ENCODE measurements at places on chromosomes 2 and 18.
A peak's percentile ranks its signal among the peaks of the same experiment; 100 is the strongest.

DNA sequence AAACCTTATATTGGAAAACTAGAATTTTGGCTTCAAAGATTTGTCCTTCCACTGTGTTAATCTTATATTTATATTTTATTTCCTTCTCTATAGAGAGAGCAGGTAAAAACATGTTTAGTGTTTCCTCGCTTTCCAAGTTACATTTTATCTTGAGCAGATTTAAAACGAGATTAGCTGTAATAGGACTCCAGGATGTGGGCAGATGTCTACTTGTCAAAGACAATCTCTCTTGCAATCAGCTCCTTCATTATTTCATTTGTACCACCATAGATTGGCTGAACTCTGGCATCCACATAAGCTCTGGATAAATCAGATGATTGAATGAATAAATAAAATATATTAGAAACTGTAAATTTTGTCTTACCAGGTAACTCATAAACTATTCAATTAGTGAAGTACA, 17.5 kb upstream of the KANSL1L start:
- no peak overlapping the region for H3K4me3 ChIP-seq
- peaks cover 9% of the 10 kb centered on the region for H3K4me1 ChIP-seq
- H3K27ac ChIP-seq: no peak overlapping the region
- no peaks in the 10 kb centered on the region for H3K27me3 ChIP-seq
- H3K36me3 ChIP-seq: no peaks in the 10 kb centered on the region

- no peaks in the 10 kb centered on the region for H3K27me3 ChIP-seq
- no peak overlapping the region for H3K4me3 ChIP-seq
- H3K36me3 ChIP-seq: no peaks in the 10 kb centered on the region
- no peak overlapping the region for H3K27ac ChIP-seq
- DNase-seq: no peak
These were observed 1131.7 kb upstream of the LRRTM1 start for GRCh38 chr2:81436256-81436655.

DNA sequence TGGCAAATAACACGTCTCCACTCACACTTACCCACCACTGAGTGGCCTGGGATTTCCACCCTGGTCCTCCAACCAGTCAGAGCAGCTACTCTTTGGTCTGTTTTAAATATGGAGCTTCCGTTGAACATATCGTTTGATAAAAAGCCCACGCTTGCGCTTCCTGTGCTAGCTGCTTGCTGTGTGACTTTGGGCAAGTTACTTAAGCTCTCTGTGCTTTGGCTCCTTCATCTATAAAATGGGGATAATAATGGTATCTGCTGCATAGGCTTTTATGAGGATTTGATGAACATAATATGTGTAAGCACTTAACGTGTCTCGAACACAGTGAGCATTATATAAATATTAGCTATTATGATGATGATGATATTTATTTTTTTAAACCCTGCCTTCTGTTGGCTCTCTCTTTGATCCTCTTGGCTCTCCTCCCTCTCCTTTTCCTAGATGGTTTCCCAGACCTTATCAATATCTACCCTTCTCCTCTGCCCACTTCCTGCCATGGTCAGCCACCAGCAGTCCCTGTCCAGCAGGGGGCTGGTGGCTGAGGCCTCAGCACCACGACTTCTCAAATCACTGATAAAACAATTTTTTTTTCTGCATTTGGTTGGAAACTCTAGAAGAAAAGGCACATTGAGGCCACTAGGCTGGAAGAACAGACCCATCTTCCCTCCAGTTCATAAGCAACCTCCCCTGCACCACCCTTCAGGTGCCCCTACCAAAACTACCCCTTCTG, 191.9 kb downstream of the LOXHD1 start:
- no peak for DNase-seq
- no peak overlapping the region for H3K27ac ChIP-seq
- peaks cover 81% of the 10 kb centered on the region for H3K4me1 ChIP-seq
- H3K27me3 ChIP-seq: no peaks in the 10 kb centered on the region
- no peaks in the 10 kb centered on the region for H3K36me3 ChIP-seq

- no peak overlapping the region for H3K27ac ChIP-seq
- peaks cover 24% of the 10 kb centered on the region for H3K4me1 ChIP-seq
- H3K36me3 ChIP-seq: no peaks in the 10 kb centered on the region
- DNase-seq: no peak
- no peaks in the 10 kb centered on the region for H3K27me3 ChIP-seq
These were observed 48.3 kb downstream of the LAMA3 start for GRCh38 chr18:23737578-23737977.

- H3K27me3 ChIP-seq: peaks cover 100% of the 10 kb centered on the region
- peak overlapping the region; percentile 46 for H3K4me3 ChIP-seq
- no peaks in the 10 kb centered on the region for H3K36me3 ChIP-seq
- no peak for DNase-seq
- peaks cover 25% of the 10 kb centered on the region for H3K4me1 ChIP-seq
These were observed 2.3 kb downstream of the WNT10A start for GRCh38 chr2:218882866-218883366.

DNA sequence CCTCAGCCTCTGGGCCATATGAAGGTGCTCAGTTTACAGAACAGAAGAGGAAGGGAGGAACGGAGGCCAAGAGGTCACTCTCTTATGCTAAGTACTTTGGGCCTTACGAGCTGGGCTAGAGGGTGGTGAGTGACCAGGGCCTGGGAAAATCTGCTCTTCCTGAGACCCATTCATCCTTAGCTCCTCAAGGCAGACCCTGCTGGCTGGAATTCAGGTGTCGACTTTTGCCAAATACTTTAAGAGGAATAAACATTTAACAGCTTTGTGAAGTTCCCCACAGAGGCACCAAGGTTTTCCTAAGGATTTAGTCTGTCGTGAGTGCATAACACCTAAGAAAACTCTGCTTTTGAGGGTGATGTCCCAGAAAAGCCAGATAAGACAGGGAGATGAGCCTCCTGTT, 129.7 kb upstream of the SIX2 start:
- DNase-seq: peak; percentile 14
- no peaks in the 10 kb centered on the region for H3K27me3 ChIP-seq
- H3K4me3 ChIP-seq: no peak overlapping the region
- peaks cover 3% of the 10 kb centered on the region for H3K4me1 ChIP-seq
- no peak overlapping the region for H3K27ac ChIP-seq
- no peaks in the 10 kb centered on the region for H3K36me3 ChIP-seq

DNA sequence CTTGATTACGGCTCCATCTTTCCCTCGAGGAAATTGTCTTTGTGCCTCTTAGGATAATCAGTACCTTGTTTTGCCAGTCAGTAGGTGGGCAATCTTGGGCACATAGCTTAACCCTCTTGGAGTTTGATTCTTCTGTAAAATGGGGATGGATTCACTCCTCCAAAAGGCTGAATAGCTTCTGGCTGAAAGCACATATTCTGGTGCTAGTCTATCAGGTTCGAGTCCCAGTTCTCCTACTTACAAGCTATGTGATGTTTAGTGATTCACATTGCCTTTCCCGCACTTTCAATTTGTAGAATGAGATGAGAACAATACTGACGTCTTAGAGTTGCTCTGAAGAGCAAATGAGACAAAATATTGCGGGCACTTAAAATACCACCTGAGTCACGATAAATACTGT, 43.9 kb downstream of the ATIC start:
- no peaks in the 10 kb centered on the region for H3K4me1 ChIP-seq
- DNase-seq: no peak
- H3K36me3 ChIP-seq: no peaks in the 10 kb centered on the region
- no peak overlapping the region for H3K4me3 ChIP-seq

Measured in neural progenitor cell (in vitro differentiated cells).